ENCODE measurements at places on chromosomes 1 and 21.

DNA sequence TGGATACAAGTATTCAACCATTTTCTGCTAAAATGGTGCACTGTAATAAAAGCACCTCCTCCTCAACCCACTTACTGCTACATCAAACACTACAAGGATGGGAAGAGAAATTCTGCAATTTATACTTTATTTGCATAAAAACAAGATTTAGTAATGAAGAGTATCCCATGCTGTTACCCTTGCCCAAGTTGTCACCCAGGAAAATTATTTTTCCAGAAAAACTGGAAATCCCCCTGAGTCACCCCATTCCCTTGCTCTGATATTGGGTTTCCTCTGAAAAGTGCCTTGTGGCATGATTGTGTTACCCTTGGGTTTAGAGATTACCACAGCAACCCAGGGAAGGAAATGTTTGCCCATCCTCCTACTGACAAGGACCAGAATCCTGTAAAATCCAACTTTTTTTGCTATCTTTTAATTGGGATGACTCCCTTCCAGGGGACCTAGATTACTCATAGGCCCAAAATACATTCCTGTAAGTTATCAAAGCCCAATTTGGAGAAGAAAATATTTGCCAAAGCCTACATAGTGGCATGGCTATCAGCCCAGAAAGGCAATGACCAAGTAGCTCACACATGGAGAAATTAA lies 16.5 kb upstream of the ZC3H11B start:
- DNase-seq = no peak

- no peak for DNase-seq
Measured at GRCh38 chr1:16229976-16230740, 6.8 kb downstream of the CPLANE2 start.

DNA sequence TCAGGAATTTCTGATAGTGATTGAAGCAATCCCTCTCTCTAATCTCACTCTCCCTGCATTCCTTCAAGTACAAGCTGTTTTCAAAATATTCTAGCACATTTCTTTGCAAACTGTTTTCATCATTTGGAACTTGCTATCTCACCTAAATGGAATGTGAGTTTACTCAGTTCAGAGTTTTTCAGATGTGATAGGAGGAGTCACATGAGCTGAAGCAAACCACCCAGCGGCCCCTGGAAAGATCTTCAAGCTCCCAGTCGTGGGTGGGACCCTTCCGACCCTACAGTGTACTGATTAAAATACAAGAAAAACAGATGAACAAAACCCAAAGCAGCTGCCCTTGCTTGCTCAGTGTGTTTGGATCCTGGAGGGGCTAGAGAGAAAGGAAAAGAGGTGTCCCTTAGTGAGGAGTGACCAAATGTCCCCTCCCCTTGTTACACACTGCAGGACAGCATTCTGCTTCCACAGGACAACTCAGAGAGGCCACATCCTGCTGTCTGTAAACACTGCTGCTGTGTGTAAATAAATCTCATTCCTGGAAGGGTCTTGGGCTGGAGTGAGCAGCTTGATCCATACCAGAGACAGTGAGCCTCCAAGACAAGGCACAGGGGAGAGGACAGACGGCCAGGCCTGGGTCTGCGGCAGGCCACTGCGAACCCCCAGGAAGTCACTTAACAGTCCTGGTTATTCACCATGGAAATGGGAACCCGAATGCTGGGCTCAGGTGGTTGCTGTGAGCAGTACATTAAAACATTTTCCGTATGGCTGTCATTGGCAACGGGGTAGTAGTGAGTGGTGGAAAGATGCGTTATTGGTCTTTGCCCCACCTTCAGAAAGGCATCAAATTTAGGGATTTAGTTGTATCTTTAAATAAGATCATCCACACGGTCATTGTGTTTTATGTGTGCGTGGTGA lies 229.2 kb downstream of the RHOU start:
- peak; percentile 46 for DNase-seq

- DNase-seq = no peak
Measured at GRCh38 chr1:215104283-215104682, 21.7 kb downstream of the KCNK2 start.

- no peak for DNase-seq
Measured at GRCh38 chr21:46569081-46569480, 35.8 kb downstream of the S100B start.

GRCh38 chr1:33465316-33465715 lies 7.1 kb upstream of the ZSCAN20 start:
- DNase-seq = no peak

GRCh38 chr1:226679853-226680516 lies 59.1 kb downstream of the ITPKB start:
- peak; percentile 45 for DNase-seq

- DNase-seq = no peak
Measured at GRCh38 chr1:119593805-119594204, 54.3 kb downstream of the ZNF697 start.

DNA sequence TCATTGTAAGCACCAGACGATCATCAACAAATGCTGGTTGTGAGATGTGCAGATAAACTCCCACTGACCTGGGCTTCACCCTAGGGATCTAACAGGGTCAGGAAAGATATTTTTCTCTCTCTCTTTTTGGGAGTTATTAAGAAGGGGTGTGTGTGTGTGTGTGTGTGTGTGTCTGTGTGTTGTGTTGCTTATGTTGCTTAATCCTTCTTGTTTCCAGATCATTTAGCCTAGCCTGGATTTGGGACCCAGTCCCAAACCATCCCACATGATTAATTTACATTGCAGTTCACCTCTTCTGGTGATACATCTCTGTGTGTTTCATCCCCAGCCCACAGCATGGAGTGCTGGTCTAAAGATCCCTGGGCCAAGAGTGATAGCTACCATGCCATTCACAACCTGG lies 122.8 kb upstream of the IPO9 start:
- DNase-seq = no peak

DNA sequence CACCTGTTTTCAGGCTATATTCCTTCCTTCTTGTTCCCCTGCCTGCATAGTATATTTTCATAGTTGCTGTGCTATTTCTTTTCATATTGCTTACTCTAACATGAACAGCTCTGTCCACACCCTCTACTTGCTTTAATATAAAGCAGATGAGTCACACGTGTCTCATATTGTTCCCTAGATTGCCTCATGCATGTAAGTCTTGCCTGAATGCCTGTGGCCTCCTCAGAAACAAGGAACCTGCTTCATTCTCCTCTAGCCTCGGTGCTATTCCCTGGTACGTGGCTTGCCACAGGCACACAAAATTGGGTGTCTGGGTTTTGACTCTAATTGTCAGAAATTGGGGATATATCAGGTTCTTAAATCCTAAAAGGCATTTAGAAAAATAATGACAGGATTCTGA lies 16.5 kb upstream of the PKP1 start:
- DNase-seq = peak; percentile 94

GRCh38 chr1:61184040-61184713 lies 101.8 kb downstream of the NFIA start:
- DNase-seq = no peak

DNA sequence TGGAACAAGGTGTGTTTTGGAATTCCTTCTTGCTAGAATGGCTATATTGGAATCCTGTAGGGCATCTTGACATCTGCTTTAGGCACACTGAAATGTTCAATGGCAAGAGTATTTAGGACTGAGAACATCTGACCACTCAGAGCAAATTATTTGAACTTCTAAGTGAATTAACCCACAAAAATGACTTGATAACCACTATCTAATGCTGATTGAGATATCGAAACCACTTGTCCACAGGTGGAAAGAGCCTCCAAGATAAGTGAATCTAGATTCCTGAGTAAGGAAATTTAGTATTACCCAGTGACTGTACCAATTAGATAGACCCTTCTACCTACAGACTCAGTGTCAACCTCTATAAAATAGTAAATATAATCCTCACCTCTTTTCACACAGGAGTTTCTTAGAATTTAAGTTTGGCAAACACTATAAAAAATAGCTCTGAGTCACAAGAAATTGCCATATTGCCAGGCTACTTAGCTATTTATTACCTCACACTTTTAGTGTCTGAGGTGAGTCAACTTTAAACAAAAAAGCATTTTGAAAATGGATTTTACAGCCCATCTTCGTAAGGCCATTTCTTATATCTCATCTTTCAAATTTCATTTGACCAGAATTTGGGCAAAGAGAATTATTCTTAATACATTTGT lies 421.8 kb downstream of the PTBP2 start:
- no peak for DNase-seq

- DNase-seq = no peak
Measured at GRCh38 chr21:46068516-46069079, 29.3 kb upstream of the COL6A2 start.

DNA sequence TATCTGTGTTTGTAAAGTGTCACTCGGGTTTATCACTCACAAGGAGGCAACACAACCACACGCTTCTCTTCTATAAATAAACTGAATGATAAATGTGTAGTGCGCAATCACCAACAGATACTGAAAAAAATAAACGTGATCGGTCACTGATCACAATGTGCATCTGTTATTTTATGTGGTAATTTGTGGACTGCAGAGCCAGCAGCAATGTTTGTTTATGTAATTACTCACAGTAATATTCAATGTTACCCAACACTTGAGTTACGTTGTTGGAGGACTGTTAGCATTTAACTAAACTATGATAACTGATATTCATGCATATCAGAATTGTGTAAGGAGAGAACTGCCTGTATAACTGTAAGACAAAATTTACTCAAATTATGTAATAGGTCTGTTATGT lies 129.6 kb downstream of the USH2A start:
- no peak for DNase-seq

DNA sequence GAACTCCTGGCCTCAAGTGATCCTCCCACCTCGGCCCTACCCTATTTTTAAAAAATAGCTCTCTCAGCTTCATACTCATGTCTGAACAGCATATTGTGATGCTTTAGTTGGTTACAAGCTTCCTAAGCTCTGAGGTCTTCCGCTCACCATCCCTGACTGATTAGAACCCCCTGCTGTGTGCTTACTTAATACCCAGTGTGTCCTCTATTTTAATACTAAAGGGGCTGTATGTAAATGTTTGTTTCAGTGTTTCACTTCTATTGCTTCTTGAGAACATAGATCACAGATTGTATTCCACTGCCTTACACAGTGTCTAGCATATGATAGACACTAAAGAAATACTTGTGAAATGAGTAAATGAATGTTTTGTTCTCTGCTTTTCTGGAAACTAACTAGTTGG lies 29.8 kb downstream of the ZYG11B start:
- DNase-seq = no peak

GRCh38 chr1:193270996-193271395 lies 84.6 kb upstream of the B3GALT2 start:
- DNase-seq = peak; percentile 8

DNA sequence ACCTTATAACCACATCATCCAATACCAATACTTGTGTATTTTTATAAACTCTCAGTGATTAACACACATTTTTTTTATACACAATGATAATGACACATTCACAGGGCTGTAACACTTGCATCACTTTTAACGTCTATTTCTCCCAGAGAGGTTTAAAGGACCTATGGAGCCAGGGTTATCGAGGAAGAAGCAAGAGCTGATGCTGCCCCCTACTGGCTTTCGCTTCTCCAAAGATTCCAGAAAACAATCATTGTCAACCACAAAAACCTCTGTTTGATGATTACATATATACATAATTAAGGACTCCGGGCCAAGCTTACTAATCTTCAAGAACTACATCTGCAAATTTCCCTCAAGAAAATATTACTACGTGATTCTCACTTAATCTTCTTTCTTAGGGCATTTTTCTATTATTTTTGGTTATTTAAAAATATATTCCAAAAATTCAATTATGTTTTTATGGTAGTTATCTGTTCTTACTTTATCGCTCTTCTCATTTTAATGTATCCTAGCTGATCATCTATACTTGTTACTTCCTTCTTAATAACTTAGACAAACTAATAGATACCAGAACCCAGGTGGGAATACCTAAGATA lies 214.5 kb downstream of the VAV3 start:
- DNase-seq = peak; percentile 73

GRCh38 chr1:223455470-223455869 lies 62.3 kb downstream of the CCDC185 start:
- no peak for DNase-seq

DNA sequence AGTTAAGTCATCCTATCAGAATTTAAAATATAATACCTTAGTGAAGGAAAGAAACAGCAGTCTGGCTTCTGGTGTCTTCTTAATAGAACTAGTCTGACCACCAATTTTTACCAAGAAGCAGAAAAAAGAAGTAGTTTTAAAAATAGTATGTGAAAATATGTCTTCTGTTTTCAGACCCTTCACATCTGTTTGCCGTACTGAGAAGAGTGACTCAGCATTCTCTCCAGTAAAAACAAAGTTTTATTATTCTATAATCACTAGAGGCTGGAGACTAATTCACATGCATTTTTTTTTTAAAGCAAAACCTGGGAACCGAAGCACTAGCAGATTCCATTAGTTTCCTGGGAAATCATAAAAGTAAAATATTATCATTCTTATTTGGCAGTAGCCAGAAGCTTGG lies 163.8 kb downstream of the COL24A1 start:
- DNase-seq = no peak

- no peak for DNase-seq
Measured at GRCh38 chr1:223785808-223786207, 59.9 kb downstream of the TP53BP2 start.

- DNase-seq = peak; percentile 13
Measured at GRCh38 chr1:214603819-214604252, 841 bp downstream of the CENPF start.

DNA sequence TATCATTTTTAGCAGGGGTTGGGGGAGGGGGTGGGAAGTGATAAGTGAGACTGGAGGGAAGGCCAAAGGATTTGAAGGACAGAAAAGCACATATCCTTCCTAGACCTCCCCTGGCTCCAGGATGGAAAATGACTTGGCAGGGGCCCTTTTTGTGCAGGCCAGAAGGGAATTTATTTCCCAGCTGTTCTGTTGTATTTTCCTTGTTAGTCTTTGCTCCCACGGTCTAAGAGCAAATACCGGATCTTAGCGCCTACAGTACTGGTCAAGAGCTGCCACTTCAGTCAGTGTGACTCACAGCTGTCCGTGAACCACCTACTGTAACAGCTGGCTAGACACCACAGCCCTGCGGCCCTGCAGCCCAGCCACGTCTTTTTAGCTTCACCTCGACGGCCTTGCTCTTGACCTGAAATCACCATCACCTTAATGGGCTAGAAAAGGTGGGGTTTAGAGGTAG lies 51.0 kb upstream of the ERRFI1 start:
- peak; percentile 87 for DNase-seq

- DNase-seq = no peak
Measured at GRCh38 chr1:107874221-107874620, 90.8 kb downstream of the VAV3 start.

DNA sequence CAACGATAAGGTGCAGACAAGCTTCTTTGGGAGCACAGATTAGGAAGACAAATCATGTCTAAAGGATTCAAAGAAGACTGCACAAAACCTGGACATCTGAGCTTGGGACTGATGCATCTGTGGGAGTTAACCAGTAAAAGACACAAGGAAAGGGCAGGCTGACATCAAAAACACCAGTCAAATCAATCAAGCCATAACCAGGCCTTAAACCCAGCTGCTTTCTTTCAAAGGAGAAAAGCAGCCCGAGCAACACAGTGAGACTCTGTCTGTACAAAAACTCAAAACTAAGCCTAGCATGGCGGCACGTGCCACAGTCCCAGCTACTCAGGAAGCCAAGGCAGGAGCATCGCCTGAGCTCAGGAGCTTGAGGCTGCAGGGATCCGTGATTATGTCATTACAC lies 411.6 kb downstream of the SMYD3 start:
- DNase-seq = no peak

GRCh38 chr1:48873944-48874343 lies 97.3 kb upstream of the BEND5 start:
- DNase-seq = no peak

GRCh38 chr1:147748676-147749350 lies 11.6 kb downstream of the GJA5 start:
- no peak for DNase-seq

GRCh38 chr1:240691501-240691900 lies 79.5 kb upstream of the GREM2 start:
- DNase-seq = no peak

Data from SW480 (cell line).